Skeletal muscle cell (primary cell): ENCODE measurements at places on chromosomes 4 and X.
A peak's percentile ranks its signal among the peaks of the same experiment; 100 is the strongest.

GRCh38 chr4:81207828-81208227 is 7.2 kb downstream of the PRKG2 start:
- peak; percentile 64 for DNase-seq

DNA sequence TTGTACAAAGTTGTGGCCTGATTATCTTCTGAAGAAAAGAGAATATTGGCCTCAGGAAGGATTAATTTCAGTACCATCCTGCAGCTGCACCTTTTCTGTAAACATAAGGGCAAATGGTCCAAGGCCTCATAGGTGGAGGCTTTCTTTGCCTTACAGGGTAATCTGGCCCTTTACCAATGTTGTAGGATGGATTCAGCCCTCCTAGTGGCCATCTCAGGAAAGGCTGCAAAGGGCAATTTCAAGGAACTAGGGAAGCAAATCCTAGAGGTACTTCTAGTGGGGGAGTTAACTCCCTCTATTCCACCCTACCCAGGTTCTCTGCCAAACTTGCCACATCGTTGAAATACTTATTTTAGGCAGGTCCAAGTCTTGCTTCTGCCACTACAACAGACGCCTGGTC is 57.6 kb downstream of the UGT2B11 start:
- DNase-seq = no peak

GRCh38 chr4:26139310-26139924 is 181.4 kb upstream of the RBPJ start:
- DNase-seq = no peak

DNA sequence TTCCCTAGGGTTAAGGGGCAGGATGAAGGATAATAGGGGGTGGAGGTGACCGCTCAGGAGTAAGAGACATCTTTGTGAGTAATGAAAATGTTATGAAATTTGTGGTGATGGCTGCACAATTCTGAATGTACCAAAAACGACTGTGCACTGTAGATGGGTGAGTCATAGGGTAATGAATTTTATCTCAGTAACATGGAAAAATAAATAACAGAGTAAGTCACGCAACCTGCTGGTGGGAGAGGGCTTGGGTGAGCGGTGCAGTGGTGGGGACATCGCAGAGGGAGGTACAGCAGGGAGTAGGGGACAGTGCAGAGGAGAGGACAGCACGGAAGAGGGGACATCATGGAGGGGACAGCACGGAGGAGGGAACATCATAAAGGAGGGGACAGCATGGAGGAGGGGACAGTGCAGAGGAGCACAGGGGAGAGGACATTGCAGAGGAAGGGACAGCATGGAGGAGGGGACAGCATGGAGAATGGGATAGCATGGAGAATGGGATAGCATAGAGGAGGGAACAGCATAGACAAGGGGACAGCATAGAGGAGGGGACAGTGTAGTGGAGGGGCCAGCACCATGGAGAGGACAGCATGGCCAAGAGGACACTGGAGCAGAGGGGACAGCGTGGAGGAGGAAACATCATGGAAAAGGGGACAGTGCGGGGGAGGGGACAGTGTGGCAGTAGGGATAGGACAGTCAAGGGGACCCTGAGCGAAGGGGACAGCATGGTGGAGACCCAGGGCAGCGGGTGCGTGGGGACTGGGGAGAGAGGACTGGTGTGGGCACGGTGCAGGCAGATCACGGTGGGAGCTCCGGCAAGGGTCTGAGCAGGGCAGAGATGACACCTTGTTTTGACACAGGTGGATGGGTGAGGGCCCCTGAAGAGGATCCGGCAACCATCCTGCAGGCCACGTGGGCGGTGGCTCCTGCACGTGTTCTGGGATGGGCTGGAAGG is 68.5 kb upstream of the MXD4 start:
- peak; percentile 71 for DNase-seq

DNA sequence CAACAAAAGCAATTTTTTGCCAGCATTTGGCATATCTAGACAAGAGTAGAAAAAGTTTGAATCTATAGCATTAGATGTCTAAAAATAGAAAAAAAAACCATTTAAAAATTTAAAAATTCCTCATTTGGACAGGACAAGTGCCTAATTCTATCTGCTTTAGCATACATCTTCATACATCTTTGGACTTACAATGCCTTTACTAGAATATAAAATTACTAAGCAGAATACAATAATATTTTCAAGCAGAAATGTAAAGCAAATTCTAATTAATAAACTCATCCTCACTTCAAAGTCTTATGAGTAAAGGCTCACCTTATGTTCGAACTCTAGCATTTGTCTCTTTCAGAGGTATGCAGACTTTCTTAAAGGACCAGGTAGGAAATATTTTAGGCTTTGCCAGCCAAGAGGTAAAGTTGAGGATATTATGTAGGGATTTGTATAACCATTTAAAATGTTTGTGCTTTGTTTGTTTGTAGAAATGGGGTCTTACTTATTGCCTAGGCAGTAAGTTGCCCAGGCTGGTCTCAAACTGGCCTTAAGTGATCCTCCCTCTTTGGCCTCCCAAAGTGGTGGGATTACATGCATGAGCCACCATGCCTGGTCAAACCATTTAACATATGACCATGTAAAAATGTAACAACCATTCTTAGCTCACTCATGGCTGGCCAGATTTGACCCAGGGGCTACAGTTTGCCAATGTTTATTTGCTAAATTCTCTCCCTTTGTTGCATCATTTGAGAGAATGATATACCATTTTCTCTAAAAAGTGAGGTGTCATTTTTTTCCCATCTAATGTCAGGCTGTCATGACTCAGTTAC is 29.1 kb downstream of the UGDH start:
- DNase-seq = no peak

DNA sequence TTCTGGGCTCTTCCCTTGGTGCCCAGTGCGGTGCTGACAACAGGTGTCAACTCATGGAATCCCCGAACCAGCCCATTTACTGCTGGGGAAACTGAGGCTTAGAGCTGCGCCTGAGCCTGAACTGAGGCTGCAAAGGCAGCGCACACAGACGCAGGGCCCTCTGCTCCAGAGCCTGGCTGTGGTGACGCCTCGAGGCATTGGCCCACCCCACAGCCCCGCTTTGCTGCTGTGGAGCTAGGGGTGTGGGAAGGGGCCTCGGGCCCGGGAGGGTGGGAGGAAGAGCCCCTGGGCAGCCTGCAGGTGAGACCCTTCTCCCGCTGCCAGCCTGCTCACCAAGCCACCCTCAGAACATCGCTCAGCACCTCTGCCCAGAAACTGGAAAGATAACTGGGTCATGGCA is 97.4 kb upstream of the LRPAP1 start:
- no peak for DNase-seq

- DNase-seq = no peak
Measured at GRCh38 chrX:110056419-110056818, 53.5 kb downstream of the TMEM164 start.

GRCh38 chr4:29047341-29048041 is 1672.7 kb upstream of the PCDH7 start:
- no peak for DNase-seq

DNA sequence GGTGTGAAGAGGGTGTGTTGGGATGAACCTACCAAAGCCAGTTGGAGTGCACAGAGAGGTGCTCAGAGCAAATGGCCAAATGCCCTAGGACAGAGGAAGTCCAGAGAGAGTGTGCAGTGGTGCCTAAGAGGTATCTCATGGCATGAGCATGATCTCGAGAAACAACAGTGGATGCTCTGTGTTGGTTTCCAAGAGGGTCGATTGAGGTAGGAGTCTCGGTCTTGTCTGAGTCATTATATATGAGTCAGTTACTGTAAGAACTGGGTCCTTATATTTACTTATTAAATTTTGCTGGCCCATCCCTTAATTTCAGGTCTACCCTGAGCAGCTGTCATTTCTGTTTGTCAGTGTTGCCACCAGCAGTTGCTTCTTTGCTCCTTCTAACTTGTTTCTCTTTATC is 86.6 kb upstream of the TMEM150C start:
- peak; percentile 12 for DNase-seq

DNA sequence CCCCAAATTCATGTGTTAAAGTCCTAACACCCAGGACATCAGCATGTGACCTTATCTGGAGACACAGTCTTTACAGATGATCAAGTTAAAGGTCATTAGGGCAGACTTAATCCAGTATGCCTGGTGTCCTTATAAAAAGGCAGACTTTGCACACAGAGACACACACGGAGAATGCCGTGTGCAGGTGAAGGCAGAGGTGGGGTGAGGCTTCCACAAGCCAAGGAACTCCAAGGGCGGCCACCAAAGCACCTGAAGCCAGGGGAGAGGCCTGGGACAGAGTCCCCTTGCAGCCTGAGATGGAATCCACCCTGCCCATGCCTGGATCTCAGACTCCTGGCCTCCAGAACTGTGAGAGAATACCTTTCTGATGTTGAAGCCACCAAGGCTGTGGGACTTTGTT is 26.1 kb upstream of the SORCS2 start:
- no peak for DNase-seq

DNA sequence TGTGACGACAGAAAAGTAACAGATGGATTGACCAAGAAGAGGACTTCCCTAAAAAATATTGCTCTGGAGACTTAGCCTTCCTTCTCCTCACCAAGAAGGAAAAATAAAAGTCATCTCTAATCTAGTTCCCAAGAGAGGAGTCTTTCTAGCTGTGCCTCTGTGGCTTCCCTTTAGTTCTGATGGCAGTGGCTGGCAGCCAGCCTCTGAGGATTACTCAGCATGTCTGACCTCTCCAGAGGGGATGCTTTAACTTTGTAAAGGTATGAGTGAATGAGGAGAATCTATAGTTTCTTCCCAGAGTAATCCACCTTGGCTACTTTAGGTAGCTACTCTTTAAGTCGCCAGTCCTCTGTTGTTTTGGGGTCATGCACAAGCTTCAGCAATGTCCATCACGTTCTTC is 163.9 kb upstream of the KIT start:
- DNase-seq = no peak

DNA sequence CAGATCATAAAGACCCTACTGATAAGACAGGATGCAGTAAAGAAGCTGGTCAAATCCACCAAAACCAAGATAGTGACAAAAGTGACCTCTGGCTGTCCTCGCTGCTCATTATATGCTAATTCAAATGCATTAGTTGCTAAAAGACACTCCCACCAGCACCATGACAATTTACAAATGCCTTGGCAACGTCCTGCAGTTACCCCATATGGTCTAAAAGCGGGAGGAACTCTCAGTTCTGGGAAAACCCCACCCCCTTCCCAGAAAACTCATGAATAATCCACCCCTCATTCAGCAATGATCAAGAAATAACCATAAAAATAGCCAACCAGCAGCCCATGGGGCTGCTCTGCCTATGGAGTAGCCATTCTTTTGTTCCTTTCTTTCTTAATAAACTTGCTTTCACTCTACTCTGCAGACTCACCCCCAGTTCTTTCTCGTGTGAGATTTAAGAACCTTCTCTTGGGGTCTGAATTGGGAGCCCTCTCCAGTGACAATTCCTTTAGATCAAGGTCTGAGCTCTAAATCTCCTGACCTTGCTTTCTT is 217.1 kb upstream of the STS start:
- no peak for DNase-seq

DNA sequence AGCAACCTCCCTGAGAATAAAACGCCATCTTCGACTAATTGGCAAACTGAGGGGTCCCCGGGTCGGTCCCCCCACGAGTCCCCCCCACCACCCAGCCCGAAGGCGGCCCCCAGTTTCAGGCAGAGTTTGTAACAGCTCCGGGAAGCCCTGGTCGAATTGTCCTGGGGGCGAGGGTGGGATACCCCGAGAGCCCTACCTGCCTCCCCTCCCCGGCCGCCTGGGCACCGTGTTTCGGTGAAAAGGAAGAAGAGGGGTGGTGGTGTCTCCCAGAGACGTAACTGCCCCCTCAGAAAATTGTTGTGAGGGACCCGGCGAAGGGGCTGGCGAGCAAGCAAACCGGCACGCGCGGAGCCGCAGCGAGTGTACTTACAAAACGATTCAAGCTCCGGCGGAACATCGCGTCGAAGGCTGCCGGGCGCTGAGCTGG is 1.2 kb downstream of the ATP11C start:
- no peak for DNase-seq
